HT-29 (cell line): ENCODE measurements at places on chromosomes 7 and 10.

GRCh38 chr7:111753968-111754367, 191.7 kb upstream of the IMMP2L start:
- DNase-seq: no peak

DNA sequence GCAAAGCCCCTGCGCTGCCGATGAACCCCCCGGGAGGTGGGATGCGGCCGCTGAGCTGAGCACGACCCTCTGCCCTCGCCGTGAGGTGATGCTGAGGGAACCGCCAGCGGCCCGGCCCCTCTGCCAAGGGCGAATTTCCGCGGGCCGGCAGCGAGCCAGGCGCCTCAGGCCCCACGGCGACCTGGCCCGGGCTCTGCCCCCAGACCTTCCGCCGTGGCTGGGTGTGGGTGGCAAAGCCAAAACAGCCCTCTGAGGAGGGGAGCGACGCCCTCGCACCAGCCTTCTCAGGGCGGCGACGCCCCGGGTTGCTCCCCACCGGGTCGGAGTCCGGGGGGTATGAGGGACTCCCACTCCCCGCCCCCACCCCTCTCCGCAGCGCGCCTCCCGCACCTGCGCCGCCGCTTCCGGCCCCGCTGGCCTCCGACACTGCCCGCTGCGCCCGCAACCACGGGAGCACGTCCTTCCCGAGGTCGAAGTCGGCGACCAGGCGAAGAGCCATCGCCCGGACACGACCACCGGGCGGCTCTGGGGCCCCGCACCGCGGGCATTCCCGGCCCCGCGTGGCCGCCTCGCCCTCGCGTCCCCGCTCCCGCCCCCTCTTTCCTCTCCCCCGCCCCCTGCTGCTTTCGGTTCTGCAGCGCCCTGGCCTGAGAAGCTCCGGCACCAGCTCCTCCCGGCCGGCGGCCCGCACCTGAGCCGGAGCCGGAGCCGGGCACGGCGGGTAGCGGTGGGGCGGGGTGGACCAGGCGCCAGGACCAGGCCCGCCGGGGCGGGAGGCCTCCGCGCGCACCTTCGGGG, at the start of gene GSAP:
Gene GSAP, minus strand, starts transcription at position 527 of the 798 bp plus-strand sequence. Its CDS starts 28 bp downstream, at position 499.
- DNase-seq: peak; percentile 52

GRCh38 chr10:33882996-33883395, 548.5 kb upstream of the NRP1 start:
- DNase-seq: no peak

GRCh38 chr7:86814661-86815379, 171.1 kb downstream of the GRM3 start:
- DNase-seq: peak; percentile 44

DNA sequence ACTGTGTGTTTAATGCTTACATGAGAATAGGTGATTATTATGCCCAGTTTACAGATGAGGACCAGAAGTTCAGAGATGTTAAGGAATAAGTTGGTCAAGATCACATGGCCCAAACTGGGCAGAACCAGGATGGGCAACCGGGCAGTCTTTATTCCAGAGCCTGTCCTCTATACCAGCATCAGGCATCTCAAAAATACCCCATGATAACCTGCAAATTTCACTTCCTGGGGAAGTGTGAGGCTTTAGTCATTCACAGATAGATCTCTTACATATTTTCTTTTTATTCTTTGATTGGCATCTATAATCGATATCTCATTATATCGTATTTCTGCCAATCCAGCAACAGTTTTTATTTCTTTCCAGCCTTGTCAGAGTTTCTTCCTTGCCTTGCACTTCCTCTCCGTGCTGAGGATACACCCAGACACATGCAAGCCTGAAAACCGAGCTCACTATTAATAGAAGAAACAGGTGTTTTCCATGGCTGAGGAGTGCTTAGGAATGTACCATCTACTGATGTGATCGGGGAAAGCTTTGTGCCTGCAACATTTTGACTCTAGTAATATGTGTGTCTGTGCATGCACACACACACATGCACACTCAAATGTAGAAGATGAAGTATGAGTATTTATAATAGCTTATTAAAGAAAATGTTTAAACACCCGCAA, 82.4 kb downstream of the CREM start:
- no peak for DNase-seq
